ENCODE measurements at places on chromosomes 7 and 10.

DNA sequence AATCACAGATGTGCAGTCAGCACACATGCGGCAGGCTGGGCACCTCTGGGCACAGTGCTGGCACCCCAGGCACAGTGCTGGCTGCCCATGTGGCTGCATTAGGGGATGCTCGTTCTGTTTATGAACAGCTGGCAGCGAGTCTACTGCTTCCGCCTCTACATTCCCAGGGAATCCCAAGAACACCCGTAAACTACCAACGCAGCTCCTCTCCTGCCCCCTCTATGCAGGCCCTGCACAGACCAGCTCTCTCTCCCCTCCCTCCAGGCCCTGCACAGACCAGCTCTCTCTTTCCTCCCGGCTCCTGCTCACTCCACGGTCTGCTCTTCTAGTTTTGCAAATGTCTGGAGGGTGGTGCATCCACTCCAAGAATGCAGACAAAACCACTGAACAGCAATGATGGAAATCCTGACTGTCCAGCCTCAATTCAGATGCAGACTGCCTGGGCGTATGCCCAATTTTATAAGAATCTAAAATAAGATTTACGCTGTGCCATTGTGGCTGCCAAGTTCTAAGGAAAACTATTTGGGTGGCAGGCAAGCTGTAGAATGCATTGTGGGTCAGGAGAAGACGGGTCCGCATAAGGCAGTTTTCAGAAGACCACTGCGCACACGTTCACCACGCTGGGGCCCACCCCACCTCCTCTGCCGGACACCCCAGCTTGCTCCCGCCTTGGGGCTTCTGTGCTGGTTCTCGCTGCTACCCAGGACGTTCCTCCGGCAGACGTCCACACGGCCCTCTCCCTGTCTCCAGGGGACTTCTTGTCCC, 234.6 kb downstream of the ZMYND11 start:
- no peak for DNase-seq

GRCh38 chr7:99974681-99975080, 1.1 kb downstream of the AZGP1 start:
- no peak for DNase-seq

- DNase-seq: no peak
Observed at GRCh38 chr10:2335626-2336025, 598.3 kb upstream of the ADARB2 start.

DNA sequence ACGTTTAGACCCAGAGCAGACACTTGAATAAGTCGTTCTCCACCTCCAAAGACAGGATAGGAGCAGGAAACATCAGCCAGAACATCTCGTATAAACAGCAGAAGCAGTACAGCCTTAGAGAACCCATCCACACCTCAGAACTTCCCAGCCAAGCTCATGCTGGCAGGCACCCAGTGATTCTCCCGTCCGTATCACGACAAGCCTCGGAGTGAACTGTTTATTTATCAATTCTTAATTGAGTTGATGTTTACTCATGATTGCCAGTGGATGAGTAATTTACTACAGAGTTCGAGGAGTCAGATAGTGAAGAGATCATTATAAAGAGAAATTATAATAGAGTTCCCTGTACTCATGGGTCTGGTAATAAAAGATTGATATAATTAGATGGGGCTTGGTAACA, 811.5 kb downstream of the LRMDA start:
- no peak for DNase-seq

- peak; percentile 78 for DNase-seq
Observed at GRCh38 chr7:41247143-41247865, 455.6 kb downstream of the INHBA start.

GRCh38 chr7:69301253-69301652, 297.0 kb upstream of the AUTS2 start:
- DNase-seq: no peak

- no peak for DNase-seq
Observed at GRCh38 chr10:10996966-10997620, 20.6 kb upstream of the CELF2 start.

GRCh38 chr7:44078521-44078920, 3.8 kb downstream of the POLM start:
- no peak for DNase-seq

DNA sequence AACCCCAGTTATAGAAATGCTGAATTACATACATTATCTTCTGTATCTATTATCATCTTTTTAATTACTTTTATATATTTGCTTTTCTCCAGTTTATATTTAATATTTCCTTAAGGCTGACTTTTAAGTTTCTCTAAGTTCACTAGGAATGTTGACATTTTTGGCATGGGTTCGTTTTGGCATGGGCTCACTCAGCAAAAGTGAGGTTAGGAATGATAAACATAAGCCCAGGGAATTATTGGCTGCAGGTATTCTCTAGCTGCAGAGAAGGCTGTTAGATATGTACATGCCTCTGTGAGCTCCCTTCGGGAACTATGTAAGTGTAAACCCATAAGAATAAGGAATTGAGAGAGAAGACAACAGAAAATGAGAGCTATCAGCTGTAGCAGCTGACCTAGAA, 63.6 kb upstream of the RAB18 start:
- DNase-seq: no peak

- DNase-seq: peak; percentile 80
Observed at GRCh38 chr10:29496341-29497162, 138.2 kb downstream of the SVIL start.

DNA sequence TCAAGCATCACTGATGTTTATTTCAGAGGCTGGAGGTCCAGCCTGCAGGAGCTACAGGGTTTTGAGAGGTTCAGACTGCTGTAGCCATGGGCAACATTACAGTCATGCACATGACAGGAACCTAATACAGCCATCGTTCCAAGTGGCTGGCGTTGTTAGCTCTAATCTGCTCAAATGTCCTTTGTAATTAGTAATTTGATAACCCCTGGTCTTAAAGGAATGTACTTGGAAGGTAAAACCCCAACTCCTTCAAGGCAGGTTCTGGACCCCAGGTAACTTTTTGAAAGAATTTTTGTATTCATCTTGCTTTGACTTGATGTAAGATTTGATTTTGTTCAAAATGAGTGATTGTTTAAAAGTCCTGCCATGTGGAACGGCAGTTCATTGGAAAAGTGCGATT, 34.7 kb upstream of the FOXI2 start:
- DNase-seq: no peak

DNA sequence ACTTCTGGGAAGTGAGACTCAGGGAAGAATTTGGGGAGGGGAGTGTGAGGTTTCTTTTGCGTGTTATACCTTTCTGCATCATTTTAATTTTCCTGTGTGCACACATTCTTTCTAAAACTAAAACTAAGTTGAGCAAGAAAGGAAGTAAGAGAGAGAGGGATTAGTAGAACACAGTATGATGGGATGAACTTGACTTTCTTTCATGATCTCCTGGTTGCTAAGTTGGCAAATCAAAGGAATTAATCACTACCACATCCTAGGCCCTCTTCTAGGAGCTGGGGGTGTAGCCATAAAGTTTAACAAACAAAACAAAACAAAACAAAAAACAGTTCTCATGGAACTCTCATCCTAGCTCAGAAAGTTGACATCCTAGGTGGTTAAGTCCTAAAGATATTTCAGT, 19.1 kb upstream of the KDM7A start:
- DNase-seq: no peak

DNA sequence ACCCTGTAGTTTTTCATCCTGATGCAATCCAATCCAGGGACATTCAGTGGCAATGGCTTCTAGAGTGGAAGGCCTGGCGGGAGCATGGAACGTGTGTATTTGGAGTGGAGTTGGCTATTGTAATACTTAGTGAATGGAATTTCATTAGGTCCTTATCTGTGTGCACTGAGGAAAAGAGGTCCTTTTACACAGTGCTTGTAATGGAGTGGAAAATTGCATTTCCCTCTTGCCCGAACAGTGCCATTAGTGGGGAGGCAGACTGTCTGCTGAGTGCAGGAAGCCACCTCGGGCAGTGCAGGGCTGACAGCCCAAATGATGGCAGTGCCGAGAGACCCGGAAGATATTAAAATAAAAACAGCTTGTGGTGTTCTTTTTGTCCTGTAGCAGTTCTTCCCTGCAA, 786.6 kb downstream of the LRMDA start:
- DNase-seq: no peak

DNA sequence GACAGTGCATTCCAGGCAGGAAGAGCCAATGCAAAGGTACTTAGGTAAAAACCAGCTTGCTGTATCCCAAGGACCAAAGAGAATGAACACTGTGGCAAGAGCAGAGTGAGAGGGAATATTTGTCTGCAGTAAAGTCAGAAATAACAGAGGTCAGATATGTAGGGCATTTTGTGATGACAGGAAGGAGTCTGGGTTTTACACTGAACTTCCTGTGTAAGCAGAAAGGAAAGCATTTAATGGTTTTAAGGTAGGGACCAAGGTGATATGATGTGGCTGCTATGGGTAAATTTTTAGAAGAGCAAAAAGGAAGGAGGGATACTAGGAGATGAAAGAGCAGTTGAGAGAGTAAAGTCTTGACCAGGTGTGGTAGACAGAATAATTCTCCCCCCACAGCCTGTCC, 10.1 kb downstream of the ABCB1 start:
- no peak for DNase-seq

- no peak for DNase-seq
Observed at GRCh38 chr10:538895-539294, 150.6 kb downstream of the DIP2C start.

DNA sequence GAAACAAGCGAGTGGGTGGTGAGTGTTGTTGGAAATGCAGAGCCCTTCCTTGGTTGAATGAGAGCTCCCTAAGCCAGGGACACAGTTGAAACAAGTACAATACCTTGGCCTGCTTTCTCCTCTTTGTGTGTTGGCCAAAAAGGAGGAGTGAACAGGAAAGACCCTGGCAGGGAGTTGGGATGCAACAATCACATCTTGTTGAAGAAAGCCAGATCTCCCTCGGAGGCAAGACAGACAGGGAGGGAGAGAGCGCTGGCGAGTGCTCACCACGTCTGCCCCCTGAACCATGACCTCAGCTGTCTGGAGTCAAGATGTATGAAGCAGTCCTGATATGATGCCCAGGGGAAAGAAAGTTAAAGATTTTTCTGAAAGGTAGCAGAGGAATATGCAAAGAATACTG, 66.8 kb downstream of the ADAM12 start:
- DNase-seq: no peak

- DNase-seq: peak; percentile 63
Observed at GRCh38 chr7:18064242-18064838, 36.7 kb upstream of the PRPS1L1 start.

GRCh38 chr10:112374724-112375541, 1.0 kb downstream of the ACSL5 start:
- peak; percentile 61 for DNase-seq

DNA sequence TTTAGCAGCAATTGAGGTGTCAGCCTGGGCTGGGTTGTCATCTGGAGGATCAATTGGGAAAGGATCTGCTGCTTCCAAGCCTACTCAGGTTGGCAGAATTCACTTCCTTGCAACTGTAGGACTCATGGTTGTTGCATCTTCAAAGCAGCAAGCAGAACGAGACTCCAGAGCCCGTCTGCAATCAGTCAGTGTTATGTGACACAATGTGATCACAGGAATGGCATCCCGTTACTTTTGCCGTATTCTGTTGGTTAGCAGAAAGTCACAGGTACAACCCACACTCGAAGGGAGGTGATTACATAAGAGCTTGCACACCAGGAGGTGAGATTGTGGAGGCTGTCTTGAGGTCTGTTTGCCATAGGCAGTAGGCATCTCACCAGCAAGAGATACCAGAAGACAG, 15.4 kb upstream of the LYZL1 start:
- no peak for DNase-seq

GRCh38 chr10:22338931-22339330, 6.4 kb upstream of the SPAG6 start:
- DNase-seq: no peak

DNA sequence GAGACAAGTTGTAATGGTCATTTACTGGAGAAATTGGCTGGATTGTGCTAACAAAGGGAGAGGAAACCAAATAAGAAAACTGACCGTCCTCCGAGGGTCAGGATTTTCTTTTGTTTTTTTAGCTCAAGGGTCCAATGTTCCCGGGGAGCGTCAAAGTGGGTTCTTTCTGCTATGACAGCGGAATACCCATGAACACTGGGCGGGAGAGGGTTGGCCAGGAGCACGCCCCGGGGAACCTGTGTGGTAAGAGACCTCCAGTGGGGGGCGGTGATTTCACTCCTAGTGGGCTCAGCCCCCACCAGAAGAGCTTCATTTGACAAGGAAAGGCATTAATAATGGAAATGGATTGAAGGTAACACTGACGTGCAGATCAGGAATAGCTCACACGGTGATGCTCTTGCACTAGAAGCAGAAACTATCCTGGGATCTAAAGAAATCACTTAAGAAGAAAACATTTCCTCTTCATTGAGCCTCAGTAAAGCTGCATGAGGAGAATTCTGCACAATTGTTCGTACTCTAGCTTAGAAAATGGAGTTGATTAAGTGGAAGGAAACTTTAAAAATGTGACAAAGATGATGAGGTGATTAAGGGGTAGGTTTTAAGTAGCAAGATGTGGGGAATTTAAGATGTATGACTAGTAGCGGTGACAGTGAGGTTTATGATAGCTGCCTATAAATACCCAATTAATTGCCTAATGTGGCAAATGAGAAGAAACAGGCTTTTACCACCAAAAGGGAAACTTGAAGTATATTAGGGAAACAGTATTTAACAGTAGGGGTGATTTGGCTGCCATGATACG, 627.2 kb downstream of the SUGCT start:
- no peak for DNase-seq

GRCh38 chr7:41874201-41874785, 171.4 kb upstream of the INHBA start:
- no peak for DNase-seq

DNA sequence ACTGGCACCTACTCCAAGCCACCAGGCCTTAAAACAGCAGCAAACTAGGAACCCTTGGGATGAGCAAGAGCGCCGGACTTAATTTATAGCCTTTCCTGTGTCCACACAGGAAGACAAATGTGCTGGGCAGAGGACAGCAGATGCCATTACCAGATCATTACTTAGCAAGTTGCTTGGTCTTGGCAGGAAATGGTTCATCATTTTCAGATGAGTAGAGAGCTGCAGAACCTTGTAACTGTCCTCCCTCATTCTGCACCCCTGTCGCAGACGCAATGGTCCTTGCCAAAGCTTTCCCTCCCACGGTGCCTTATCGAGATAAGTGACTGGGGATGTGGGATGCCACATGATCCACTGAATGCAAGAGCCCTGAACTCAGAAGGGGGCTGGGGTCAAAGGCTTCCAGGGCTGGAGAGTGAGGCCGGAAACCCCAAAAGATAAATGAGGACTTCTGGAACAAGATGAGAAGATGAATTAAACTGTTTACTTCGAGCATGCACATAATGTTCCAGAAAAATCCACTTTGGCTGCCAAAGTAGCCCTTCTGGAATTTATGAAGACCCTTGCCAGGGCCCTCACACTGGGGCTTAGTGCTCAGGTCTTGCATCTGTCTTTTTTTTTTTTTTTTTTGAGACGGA, 145.6 kb upstream of the ZNF32 start:
- DNase-seq: no peak

Measured in HT-29 (cell line).